Activated CD8-positive, alpha-beta memory T cell treated with anti-CD3 and anti-CD28 coated beads for 1 hour (primary cell): ENCODE measurements at places on chromosomes 11 and 22.

- DNase-seq: no peak
Observed at GRCh38 chr22:28395920-28396753, 283.5 kb downstream of the TTC28 start.

DNA sequence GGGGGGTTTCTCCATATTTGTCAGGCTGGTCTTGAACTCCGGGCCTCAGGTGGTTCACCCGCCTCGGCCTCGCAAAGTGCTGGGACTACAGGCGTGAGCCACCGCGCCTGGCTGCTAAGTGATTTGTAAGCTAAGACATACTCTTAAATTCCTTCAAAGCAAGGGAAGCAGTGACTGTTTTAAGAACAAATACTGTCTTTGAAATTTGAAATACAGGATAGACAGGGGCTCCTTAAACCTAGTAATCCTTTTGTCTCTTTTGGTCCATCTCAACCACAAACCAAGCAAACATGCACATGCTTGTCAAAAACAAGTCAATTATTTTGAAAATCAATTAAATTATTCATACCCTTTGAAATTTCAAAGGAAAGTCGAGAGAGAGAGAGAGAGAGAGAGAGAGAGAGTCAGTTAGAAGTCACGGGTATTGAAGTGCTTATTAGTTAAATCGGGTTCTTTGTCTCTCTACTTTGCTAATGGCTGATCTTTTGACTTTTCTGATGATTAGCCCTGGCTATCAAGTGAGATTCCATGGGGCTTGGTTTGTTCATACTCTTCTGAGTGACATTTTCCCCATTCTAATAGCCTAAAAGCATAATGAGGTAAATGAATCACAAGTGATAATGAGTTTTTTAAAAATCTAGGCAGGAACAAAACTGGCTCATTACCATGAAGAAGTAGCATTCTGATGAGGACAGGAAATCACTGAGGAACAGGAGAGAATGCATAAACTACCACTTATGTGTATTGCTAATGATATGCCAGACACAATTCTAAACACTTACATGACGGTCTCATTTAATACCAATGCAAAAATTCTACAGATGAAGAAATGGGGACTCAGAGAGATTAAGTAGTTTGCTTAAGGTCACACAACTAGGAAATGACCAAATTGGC, 48.0 kb downstream of the MCHR1 start:
- DNase-seq: no peak

DNA sequence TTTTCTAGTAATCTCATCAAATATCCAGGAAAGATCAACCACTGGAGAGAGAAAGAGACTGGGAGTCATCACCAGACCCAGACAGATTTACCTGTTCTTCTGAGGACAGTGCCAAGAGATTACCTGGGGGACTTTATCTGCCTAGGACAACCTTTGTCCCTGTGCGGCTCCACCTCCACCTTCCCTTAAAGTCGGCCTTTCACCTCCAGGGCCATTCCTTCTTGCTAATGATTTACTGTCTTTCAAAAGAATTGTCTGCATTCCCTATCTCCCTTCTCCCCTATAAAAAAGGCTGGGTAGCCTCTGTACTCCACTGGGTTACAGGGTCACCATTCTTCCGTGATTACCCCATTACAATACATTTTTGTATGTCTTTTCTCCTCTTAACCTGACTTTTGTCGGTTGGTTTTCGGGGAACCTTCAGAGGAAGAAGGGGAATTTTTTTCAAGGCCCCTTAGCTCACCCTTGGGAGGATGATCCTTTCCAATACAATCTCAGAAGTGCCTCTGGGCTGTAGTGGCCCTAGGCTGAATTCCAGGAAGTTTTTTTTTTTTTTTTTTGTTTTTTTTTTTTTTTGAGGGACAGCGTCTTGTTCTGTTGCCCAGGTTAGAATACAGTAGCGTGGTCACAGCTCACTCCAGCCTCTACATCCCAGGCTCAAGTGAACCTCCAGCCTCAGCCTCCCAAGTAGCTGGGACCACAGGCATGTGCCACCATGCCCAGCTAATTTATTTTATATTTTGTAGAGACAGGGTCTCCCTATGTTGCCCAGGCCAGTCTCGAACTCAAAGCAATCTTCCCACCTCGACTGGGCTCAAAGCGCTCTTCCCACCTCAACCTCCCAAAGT, 1.5 kb upstream of the HMOX1 start:
- DNase-seq: no peak

- no peak for DNase-seq
Observed at GRCh38 chr11:70420496-70420895, 22.2 kb downstream of the CTTN start.

DNA sequence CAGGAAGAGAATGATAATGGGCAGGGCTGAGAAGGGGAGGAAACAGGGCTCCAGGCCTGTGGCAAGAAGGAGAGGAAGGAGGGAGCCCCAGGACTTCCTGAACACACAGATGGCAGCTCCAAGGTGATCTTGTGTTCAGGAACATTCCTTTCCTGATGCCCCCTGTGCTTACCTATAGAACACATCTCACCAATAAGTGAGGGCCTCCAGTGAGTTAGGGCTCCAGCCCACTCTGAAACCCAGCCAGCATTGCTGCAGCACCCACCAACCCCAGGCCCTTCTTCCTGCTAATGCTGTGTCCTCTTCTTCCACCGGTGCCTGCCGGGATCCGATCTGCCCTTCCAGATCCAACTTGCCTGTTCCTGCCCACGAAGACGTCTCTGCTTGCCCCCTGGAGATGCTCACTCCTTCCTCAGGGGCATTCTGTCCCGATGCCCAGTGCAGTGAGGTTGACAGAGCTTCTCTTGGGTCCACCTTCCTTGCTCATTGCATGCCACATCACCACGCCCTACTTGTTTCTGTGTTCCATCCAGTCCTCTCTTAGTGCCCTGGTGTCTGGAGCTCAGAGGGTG, 17.4 kb downstream of the ANKK1 start:
- no peak for DNase-seq
